Kidney (tissue), 22 donors: ENCODE measurements at places on chromosomes 5 and 9. TPM values are rescaled to one million over a fixed set of nuclear protein-coding genes. Genes with fewer than 3 reads are reported as not detected.

Gene C7
- total RNA-seq: 849 TPM

Gene PALM2AKAP2
- 10.6 TPM for total RNA-seq

Gene FBN2
- 1.0 TPM for total RNA-seq

Gene SLC24A2
- not detected for total RNA-seq

Gene ZNF366
- 8.1 TPM for total RNA-seq

Gene ZNF883
- total RNA-seq: 3.0 TPM

Gene DRD1
- 0.25 TPM for total RNA-seq

Gene PIP5K1B
- 10.1 TPM for total RNA-seq

Gene ABO
- 29.0 TPM for total RNA-seq

Gene C5orf58
- total RNA-seq: not detected

Gene TIGD6
- total RNA-seq: 6.0 TPM

Gene STKLD1
- total RNA-seq: 1.9 TPM

- no peak for DNase-seq
These were observed 28.5 kb downstream of the ANKDD1B start for GRCh38 chr5:75639535-75640311.

- no peak for DNase-seq
These were observed 160.6 kb downstream of the CCDC192 start for GRCh38 chr5:127863610-127864395.

DNA sequence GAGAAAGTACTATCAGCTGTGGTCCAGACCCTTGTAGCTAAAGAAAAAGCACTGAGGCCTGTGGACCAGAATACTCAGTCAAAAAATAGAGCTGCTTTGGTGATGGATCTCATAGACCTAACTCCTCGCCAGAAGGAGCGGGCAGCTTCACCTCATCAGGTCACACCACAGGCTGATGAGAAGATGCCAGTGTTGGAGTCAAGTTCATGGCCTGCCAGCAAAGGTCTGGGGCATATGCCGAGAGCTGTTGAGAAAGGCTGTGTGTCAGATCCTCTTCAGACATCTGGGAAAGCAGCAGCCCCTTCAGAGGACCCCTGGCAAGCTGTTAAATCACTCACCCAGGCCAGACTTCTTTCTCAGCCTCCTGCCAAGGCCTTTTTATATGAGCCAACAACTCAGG, 8.9 kb downstream of the RAB24 start:
- no peak for DNase-seq

- DNase-seq: no peak
These were observed 472.8 kb downstream of the BRINP1 start for GRCh38 chr9:118896324-118897000.

- no peak for DNase-seq
These were observed 13.6 kb upstream of the S100Z start for GRCh38 chr5:76836181-76836580.

GRCh38 chr9:129489838-129490582, 130.9 kb downstream of the C9orf50 start:
- DNase-seq: no peak

GRCh38 chr9:83956436-83957247, 23.4 kb downstream of the HNRNPK start:
- peak; percentile 87 for DNase-seq

DNA sequence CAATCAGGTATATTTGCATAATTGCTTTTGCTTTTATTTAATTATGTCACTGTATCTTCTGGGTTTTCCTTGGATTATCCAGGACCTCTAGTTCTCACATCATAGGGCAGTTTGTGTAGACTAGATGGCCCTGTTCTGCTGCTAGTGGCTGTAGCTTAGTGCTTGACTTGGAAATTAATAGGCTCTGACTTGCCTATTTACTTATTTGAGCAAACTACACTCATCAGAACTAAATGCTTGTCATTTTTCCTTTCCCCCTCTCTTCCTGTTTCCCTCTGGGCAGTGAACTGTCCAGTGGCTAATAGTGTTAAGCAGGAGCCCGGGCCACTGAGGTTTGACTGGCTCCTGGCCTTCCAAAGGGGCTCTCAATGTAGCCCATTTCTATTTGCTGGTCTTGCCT, 135.7 kb downstream of the MAN2A1 start:
- no peak for DNase-seq

GRCh38 chr5:127176769-127177168, 103.5 kb upstream of the C5orf63 start:
- DNase-seq: no peak

- DNase-seq: peak; percentile 55
These were observed 822 bp downstream of the DENND4C start for GRCh38 chr9:19231126-19231903.

- no peak for DNase-seq
These were observed 12.4 kb downstream of the CEL start for GRCh38 chr9:133074111-133074651.

GRCh38 chr9:93095205-93096130, 549 bp upstream of the CARD19 start:
- peak; percentile 100 for DNase-seq

GRCh38 chr9:108688676-108689075, 167.1 kb downstream of the ACTL7B start:
- DNase-seq: no peak

- DNase-seq: no peak
These were observed 120.5 kb downstream of the FBXL7 start for GRCh38 chr5:15620501-15620900.

GRCh38 chr5:178301641-178302040, 69.0 kb upstream of the PHYKPL start:
- peak; percentile 26 for DNase-seq

GRCh38 chr5:39420482-39421145, 4.2 kb downstream of the DAB2 start:
- peak; percentile 87 for DNase-seq

DNA sequence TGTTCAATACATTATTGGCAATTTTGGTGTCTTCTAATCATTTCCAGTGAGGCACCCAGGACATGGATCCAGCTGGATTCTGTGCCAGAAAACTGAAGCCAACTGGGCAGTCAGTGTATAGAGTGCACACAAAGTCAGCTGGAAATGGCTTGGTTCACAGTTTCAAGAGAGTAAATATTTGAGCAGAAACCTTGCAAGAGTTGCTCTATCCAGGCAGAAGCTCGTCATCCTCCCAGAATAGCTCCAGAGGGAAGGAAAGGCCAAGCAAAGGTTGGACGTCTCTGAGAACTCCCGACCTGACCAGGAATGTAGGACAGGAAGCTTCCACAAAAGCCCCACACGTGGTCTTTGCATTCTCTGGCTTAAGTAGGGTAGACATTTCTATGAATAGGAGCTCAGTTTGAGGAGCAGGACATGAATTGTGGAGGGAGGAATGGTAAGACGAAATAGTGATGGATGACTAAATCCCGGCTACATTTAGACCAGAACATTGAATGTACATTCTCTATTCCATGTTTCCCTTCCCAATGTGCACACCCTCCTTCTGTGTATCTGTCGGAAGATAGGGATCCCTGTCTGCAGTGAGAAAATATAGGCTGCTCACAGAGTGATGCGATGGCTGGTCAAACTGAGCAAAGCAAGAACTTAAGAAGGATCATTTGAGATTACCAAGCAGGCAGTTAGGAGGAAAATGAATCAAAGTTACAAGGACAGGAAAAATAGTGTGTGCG, 72.7 kb upstream of the FCN2 start:
- DNase-seq: no peak

- no peak for DNase-seq
These were observed 425.7 kb downstream of the TMEM38B start for GRCh38 chr9:106120071-106120470.

DNA sequence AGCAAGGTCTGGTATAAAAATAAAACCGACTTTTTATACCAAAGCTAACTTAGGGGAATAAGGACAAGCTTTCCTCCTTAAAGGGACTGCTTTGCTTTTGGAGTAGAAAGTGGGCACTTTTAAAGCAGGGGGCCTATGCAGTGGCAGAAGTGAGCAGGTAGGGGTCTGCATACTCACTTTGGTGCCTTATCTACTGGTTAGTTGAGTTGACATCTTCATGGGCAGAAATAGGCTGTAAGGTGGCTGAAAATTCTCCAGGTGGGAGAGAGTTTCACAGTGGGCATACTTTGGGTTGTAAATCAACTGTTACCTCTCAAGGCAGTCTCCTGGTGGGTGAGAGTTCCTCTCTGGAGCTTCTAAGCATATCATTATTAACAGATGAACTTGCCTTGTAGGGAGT, 24.8 kb downstream of the OSMR start:
- DNase-seq: no peak

- DNase-seq: no peak
These were observed 1.4 kb upstream of the NHP2 start for GRCh38 chr5:178155065-178155464.

GRCh38 chr9:33517373-33517772, 6.7 kb upstream of the ANKRD18B start:
- DNase-seq: peak; percentile 47

DNA sequence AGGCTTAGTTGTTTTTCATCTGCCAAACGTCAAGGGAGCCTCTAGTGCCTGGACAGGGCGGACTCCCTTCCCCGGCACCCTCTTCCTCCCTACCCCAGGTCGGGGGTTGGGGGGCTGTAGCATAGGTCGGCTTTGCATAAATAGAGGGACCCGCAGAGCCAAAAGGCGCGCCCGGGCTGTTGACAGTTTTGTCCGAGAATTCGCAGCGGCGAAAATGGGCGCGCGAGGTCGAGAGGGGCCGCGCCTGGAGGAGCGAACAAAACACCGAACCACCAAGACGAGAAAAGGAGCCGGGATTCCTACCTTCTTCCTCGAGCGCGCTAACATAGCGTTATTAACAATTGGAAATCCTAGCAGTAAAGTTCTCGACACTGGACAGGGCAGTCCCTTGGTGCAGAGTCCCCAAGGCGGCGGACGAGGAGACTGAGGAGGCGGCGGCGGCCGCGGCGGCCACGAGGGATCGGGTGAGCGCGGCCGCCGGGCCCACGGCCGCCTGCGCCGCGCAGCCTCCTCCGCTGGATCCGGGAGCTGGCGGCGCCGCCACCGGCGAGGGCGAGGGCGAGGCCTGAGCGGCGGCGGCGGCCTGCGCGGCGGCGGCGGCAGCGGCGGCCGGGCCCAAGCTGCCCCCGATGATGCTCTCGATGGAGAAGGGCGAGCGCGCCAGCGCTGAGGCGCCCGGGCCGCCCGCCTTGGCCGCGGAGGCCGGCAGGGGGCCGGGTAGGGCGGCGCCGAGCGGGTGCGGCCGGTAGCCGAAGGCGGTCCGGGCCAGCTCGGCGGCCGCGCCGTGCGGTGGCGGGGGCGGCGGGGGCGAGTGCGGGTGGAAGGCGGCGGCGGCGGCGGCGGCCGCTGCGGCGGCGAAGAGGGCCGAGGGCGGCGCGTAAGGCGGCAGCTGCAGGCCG, 1.7 kb downstream of the FOXD1 start:
- no peak for DNase-seq

DNA sequence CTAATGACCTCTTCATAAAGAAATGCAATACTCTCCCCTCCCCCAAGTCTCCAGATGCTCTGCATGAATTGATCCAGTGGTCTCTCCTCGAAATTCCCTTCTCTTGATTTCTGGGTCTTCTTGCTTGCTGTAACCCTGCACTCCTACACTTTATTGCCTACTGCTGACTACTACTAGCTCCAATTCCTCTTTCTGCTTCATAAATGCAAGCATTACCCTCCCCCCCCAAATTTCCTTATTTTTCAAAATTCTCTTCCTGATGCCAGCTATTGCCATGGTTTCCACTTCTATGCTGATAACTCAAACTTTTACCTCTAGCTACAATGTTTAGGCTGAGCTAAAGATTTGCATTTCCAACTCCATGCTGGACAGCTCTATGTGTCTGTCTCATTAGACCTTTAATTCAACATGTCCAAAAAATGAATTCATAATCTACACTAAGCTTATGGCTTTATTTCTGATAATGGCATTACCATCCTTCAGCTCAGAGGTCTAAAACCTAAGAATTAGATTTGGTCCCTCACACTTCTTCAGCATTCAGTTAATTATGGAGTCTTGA, 1.4 kb downstream of the ZBTB26 start:
- no peak for DNase-seq

- DNase-seq: peak; percentile 11
These were observed 82.4 kb upstream of the TAS2R1 start for GRCh38 chr5:9712506-9712905.

DNA sequence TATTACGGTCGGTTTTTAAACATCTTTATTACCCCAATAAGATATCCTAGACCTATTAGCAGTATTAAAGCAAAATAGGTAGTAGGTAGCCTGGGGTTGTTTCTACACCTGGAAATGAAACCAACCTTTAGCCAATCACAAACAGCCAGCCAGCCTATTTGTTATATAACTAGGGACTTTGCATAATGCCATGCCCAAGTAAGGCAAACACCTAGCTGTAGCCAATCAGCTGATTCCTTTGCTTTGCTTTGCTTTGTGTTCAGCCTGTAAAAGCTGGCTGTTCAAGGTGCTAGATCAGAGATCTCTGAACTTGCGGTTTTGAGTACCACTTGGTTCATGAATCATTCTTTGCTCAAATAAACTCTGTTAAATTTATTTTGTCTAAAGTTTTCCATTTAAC, 46.5 kb upstream of the SETD9 start:
- DNase-seq: no peak

- DNase-seq: no peak
These were observed 27.7 kb downstream of the SAR1B start for GRCh38 chr5:134604908-134605307.

GRCh38 chr5:1161108-1161832, 40.1 kb upstream of the SLC6A19 start:
- no peak for DNase-seq

GRCh38 chr5:149310947-149311658, 34.2 kb upstream of the GRPEL2 start:
- peak; percentile 84 for DNase-seq

DNA sequence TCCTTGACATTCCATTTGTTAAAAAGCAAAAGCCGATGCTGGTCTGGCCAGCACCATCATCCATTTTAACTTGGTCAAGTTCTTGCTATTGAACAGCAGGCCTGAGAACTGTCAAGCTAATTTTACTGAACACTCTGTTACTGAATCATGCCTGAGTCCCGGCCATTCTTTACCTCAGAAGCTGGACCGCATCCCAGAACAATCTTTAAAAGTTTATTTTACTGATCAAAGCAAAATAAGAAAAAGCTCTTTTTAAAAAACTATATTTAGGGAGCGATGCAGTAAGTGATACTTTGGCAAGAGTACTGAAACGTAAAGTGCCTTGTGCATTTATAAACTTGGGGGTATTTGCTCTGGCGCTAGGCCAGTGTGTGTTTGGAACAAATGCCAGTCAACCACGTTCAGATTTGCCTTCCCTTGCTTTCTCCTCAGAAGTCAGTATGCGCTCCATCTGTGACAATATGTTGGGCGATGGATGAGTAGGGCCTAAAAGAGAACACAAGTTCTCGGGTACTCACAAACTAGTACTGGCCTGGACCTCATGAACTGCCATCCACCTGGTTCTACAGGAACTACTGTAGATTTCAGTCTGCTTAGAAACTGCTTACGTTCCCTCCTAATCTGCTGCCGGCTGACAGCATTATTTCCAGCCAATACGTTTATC, 161.9 kb downstream of the MAPKAP1 start:
- no peak for DNase-seq

GRCh38 chr5:151885138-151885908, 39.3 kb downstream of the GLRA1 start:
- DNase-seq: no peak
